ENCODE measurements at places on chromosomes 1 and 21.

GRCh38 chr1:115544131-115544530 lies 97.6 kb upstream of the VANGL1 start:
- no peak for DNase-seq

DNA sequence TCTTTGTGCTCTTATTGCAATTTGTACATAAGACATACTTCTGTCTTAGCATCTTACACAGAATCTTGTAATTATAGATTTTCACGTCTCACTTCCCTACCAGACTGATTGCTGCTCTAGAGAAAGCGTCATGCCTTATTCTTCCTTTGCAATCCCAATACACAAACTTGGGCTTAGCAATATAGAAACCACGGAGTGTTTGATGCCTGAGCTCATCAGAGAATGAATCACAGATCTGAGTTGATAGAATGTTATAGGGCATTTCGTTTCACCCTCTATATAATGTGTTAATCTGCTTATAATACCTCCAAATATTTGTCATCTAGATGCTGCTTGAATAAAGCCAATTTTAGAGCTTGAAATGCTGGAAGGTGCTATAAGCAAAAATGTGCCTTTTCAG lies 6.6 kb downstream of the FMO1 start:
- DNase-seq, result no peak

GRCh38 chr1:3676581-3677470 lies 24.5 kb downstream of the TP73 start:
- no peak for DNase-seq

DNA sequence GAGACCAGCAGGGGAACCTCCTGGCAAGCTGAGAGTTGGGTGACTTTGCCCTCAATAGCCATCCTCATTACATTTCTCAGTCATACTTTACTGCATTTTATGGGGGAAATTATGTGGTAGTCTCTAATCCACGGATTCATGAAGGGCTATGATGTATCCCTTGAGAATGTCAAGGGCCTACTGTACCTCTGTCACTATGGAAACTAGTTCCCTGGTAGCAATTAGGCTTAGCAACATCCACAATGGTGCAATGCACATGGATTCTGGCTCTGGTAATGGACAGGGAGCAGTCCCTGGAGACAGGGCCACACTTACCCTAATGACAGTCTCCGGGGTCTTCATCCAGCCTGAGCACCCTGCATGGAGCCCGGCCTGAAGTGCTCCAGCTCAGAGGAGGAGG lies 26.5 kb downstream of the LRRN2 start:
- no peak for DNase-seq

DNA sequence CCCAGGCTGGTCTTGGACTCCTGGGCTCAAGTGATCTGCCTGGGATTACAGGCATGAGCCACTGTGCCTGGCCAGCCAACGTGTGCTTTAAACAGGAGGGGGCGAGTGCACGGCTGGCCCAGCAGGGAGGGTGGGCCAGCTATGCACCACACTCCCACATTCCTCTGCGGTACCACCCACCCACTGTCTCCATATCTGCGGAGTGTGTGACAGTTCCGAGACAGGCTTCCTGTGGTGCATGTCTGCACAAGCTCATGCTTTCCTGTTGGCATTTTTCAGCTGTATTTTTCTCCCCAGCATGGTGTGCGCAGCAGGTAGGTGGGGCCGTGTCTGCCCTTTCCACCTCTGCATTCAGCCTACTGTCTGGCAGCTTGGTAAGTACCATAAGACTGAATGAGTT lies 183.3 kb downstream of the AJAP1 start:
- no peak for DNase-seq

GRCh38 chr1:33375316-33375715 lies 54.4 kb upstream of the A3GALT2 start:
- no peak for DNase-seq

GRCh38 chr1:14913482-14914177 lies 239.9 kb upstream of the TMEM51 start:
- no peak for DNase-seq

DNA sequence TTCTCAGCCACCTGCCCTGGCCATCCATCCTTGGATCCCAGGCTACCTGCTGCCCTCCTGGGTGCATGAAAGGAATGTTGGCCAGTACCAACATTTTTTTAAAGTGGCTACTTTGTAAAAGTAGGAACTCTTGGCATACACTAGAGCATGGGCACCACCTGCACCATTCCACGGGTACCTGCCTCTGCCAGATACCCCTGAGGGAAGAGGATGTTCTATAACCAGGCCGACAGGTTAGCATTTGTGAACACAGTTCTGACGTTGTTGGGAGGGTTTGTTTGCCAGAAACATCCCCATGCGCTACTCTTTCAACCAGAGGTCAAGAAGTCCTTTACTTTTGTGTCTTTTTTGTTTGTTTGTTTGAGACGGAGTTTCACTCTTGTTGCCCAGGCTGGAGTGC lies 43.0 kb downstream of the EVA1C start:
- no peak for DNase-seq

- DNase-seq, result no peak
Measured at GRCh38 chr1:162074276-162075005, 5.0 kb downstream of the NOS1AP start.

GRCh38 chr1:15068997-15069396 lies 84.5 kb upstream of the TMEM51 start:
- DNase-seq, result no peak

- peak; percentile 37 for DNase-seq
Measured at GRCh38 chr1:206608108-206608698, 4.1 kb downstream of the EIF2D start.

DNA sequence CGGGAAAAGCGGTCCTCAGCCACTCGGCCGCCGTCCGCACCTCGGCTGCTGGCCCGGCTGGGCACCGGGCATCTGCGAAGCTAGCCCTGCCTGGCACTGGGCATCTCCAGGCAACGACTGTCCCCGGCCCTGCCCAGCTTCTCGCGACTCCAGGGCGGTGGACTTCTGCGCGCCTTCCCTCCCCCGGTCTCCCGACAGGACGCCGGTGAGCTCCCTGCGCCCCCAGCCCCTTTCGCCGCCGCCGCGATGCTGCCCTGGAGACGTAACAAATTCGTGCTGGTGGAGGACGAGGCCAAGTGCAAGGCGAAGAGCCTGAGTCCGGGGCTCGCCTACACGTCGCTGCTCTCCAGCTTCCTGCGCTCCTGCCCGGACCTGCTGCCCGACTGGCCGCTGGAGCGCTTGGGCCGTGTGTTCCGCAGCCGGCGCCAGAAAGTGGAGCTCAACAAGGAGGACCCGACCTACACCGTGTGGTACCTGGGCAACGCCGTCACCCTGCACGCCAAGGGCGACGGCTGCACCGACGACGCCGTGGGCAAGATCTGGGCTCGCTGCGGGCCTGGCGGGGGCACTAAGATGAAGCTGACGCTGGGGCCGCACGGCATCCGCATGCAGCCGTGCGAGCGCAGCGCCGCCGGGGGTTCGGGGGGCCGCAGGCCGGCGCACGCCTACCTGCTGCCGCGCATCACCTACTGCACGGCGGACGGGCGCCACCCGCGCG lies 514 bp downstream of the FAM43B start:
- no peak for DNase-seq

- DNase-seq, result no peak
Measured at GRCh38 chr1:230047114-230047865, 19.7 kb upstream of the GALNT2 start.

DNA sequence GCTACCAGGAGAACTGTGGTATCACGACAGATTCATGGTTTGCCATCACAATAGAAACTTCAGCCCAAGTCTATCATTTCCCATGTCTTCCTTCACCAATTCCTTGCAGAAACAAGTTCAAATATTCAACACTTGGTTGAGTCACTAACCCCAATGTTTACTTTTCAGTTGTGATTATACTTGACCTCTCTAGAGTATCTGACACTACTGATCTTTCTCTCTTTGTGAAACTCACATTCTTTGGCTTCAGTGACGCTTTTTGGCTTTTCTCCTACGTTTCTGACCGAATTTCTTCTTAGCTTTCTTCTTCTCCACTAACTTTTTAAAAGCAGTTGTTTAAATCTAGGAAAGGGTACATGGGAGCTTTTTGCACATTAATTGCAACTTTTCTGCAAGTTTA lies 48.8 kb upstream of the HMGB4 start:
- no peak for DNase-seq

DNA sequence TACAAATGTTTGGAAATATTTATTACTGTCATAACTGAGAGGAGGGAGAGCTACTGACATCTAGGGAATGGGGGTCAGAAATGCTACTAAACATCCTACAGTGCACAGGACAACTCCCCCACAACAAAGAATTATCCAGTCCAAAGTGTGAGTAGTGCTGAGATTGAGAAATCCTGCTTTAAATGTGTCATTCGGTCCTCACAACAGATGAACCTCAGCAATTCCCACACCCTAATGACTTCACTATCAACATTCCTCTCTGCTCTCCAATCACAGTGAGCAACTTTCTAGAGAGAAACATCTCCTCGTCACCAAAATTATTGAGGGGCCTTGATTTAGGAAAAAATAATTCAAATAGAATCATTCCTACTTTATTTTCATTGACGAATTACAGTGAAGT lies 18.0 kb downstream of the OMA1 start:
- no peak for DNase-seq

DNA sequence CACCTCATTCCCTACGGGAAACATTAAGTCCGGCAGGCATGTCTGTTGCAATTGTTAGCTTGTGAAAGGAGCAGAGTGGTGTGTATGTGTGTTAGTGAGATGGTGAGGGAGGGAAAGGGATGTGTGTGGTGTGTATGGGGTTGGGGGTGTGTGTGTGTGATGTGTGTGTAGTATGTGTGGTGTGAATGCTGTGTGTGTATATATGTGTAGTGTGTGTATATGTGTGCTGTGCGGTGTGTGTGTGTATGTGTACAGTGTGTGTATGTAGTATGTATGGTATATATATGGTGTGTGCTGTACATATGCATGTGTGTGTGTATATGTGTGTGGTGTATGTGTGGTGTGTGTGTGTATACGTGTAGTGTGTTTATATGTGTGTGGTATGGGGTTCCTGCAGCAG lies 20.8 kb upstream of the BLACAT1 start:
- DNase-seq, result no peak

GRCh38 chr21:35528116-35529042 lies 479.3 kb upstream of the RUNX1 start:
- no peak for DNase-seq

DNA sequence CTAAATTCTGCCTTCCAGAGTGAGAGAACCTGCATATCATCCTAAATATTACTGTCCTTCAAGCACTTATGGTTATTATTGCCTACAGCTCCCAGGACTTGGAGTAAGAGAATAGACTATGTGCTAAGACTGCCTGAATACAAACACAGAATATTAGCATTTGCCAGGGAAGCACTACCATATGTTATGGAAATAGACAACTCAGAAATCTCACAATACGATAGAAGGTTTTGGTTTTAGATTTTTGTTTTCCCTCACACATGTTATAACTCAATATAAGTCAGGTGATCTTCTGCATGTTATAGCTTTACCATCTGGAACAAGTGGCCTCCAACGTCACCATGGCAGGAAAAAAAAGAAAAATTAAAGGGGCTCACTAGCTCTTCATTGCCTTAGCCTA lies 413.9 kb downstream of the LRRIQ3 start:
- no peak for DNase-seq

DNA sequence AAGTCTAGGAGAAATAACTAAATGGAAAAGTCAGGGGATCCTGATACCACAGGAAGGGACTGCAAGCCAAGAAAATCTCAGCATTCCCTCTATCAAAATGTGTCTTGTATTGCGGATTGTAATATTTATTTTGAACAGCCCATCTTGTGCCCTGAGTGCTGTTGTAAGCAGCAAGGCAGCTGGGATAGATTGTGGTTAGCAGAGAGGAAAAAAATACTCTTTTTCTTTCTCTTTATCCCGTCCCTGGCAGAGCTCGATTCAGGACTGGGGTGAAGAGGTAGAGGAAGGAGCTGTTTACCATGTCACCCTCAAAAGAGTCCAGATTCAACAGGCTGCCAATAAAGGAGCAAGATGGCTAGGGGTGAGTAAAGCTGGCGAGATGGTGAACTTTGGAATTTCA lies 1.2 kb downstream of the RGL1 start:
- DNase-seq, result no peak

DNA sequence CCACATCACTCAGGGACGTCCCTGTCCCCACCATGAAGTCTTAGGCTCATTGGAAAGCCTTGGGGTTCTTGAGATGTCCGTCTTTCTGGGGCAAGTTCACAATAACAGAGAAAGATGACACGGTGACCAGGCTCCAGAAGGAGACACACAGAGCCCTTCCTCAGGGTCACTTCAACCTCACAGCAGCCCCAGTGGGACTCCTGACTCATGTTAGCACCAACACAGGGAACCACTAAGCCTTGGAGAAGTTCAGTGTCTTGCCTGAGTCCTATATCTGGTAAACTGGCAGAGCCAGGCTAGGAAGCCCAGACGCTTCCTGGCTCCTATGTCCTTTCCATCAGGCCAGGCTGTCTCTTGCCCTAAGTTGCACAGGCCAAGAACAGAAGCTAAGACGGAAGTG lies 199.1 kb downstream of the HIVEP3 start:
- no peak for DNase-seq

DNA sequence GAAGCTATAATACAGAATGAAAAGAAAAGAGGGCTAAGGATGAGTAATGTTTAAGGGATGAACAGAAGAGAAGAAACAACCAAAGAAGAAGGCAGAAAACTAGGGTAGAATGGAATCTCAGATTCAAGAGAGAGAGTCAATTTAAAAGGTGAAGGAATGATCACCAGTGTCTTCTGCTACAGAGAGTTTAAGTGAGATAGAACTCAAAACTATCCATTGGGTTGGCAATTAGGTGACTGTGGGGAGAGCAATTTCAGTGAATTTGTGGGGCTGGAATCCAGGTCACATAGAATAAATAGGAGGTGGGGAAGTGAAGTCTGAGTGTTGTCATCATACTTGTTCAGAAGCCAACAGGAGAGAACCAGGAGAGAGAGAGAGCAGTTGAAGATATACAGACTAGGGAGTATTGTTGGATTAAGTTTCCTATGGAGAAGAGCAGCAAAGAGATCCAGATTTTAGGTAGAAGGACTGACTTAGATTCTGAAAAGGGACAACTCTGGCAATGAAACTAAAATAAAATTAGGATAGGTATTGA lies 19.9 kb downstream of the MACF1 start:
- DNase-seq, result no peak

- DNase-seq, result no peak
Measured at GRCh38 chr1:156504438-156504813, 3.9 kb upstream of the MEF2D start.

GRCh38 chr1:25773441-25774125 lies 26.4 kb upstream of the SELENON start:
- DNase-seq, result peak; percentile 82
